IMR-90 (cell line): ENCODE measurements at places on chromosomes 3 and 15. TPM values are rescaled to one million over a fixed set of nuclear protein-coding genes. Genes with fewer than 3 reads are reported as not detected.
A peak's percentile ranks its signal among the peaks of the same experiment; 100 is the strongest.

DNA sequence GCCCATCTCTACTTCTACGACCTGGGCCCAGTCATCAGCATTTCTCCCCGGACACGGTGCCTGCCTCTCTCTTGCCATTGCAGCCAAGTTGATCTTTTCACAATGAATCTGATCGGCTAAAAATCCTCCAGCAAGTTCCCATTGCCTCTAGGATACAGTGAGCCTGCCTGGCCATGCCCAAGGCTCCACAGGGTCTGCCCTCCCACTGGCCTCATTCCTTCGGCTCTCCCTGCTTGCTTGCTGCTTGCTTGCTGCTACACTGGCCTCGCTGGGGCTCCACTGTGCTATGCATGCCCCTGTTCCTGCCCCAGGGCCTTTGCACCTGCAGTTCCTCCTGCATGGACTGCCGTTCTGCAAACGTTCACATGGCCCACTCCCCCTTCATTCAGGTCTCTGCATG is 2.0 kb downstream of the ABTB1 start:
- H3K36me3 ChIP-seq = peaks cover 28% of the 10 kb centered on the region
- DNase-seq = no peak
- H3K4me1 ChIP-seq = peaks cover 10% of the 10 kb centered on the region
- H3K27me3 ChIP-seq = no peaks in the 10 kb centered on the region

The NOX5 gene
- under 0.01 TPM in 1 of 2 replicates, not detected in the other for total RNA-seq

DNA sequence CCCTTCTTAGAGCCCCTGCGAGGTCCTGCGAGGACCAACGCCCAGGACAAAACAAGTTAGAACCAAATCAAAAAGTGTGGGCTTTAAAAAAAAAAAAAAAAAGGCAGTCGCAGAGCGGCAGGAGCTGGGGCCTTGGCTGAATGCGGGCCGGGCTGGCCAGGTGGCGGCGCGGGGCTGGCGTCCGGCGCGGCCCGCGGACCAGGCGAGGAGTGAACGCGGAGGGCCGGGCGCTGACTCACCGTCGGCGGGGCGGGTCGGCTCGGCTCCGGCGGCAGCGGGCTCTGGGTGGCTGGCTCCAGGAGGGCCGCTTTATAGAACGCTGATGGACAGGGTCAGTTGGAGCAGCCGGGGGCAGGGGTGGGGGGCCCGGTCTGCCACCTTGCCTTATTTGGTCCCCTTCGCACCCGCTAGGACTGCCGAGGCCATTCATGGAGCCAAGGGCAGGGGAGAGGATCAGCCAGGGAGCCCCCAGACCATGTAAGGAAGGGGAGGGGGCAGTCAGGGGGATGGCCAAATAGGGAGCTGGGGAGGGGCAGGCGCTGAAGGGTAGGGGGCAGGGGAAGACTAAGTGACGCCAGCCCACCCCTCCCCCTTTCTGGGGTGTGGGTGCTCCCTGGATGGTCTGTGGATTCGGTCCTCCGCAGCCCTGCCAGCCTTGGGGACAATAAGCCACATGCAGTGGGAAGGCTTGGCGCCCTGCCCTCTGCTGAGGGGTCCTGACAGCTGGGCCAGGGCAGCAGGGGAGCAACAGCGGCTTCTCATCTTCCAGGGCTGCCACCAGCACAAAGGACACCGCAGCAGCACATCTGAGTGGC is at the start of gene ACTC1:
TSS of gene ACTC1 (minus strand) at position 283 of the 815 bp plus-strand sequence. CDS start 741 bp downstream, outside the sequence.
- peaks cover 11% of the 10 kb centered on the region for H3K4me1 ChIP-seq
- peaks cover 1% of the 10 kb centered on the region; the same call in 1 of the 2 replicates for H3K27me3 ChIP-seq
- no peak within 1 kb of the TSS for H3K4me3 ChIP-seq
- no peaks in the 10 kb centered on the region for H3K36me3 ChIP-seq

DNA sequence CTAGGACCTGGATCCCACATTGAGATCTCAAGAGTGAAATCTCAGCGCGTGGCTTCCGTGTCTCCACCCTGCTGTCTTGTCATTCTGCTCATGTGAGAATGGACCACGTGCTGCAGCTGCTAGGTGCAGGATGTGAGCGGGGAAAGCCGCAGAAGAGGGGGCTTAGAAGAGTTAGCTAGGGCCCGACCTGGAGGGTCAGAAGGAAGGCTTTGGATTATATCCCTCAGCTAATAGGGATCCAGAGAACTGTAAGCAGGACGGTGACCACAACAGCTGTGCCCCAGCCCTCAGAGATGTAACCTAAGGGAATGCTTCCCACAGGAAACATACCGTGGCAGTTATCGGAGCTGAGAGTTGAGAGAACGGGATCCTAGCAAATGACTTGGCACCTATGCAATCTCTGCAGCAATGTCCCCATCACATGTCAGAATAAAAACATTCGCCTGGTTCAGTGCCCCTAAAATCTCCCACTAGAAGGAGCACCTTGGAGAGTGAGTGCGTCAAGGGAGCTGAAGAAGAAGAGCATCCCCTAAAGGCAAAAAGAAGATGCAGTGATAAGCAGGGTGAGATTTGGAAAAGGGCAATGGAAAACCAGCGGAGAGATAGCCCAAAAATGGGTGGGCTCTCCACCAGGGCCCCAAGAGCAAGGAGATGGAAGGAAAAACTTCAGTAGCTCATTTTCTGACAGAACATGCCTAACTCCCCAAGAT is 76.9 kb upstream of the ST8SIA2 start:
- H3K27ac ChIP-seq = no peak overlapping the region
- no peaks in the 10 kb centered on the region for H3K4me1 ChIP-seq
- no peak overlapping the region for H3K4me3 ChIP-seq
- no peaks in the 10 kb centered on the region for H3K27me3 ChIP-seq
- H3K36me3 ChIP-seq = no peaks in the 10 kb centered on the region

GRCh38 chr3:50172626-50173220 is 17.6 kb downstream of the SEMA3F start:
- no peak for DNase-seq
- H3K27me3 ChIP-seq = no peaks in the 10 kb centered on the region
- H3K4me3 ChIP-seq = no peak overlapping the region
- H3K36me3 ChIP-seq = peaks cover 29% of the 10 kb centered on the region

DNA sequence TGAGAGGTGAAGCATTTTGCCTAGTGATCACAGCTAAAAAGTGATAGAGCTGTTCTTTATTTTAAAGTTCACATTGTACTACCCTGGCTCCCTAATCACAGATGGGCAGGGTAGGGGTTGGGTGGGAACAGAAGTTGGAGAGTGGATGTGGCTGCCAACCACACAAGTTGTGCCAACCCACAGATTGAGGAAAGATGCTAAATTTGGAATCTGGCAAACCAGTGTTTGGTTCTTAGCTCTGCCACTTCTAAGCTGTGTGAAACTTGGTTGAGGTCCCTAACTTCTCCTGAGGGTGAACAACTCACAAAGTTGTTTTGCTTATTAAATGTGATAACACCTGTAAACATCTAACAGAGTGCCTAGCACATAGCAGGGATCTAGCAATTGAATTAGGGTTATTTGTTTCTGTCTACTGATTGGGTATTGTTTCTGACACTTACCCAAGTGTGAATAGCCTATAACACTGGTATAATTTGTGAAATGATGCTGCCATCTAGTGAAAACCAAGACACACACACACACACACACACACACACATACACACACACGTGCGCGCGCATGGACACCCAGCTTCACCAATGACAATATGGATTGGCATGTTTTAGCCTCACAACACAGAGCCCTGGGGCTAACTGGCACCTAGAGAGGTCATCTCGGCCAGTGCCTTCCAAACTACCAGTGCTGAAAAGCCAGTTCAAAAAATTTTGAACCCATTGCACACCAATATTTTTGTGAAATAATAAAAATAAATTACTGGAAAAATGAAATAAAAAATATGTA is 25.3 kb downstream of the ADGRG7 start:
- no peak overlapping the region for H3K27ac ChIP-seq
- peak; percentile 6 for DNase-seq
- no peaks in the 10 kb centered on the region for H3K36me3 ChIP-seq
- no peak overlapping the region for H3K4me3 ChIP-seq
- no peaks in the 10 kb centered on the region; the same call in none of the 2 replicates for H3K27me3 ChIP-seq
